ENCODE measurements at places on chromosomes 2 and 18. TPM values are rescaled to one million over a fixed set of nuclear protein-coding genes. Genes with fewer than 3 reads are reported as not detected.

DNA sequence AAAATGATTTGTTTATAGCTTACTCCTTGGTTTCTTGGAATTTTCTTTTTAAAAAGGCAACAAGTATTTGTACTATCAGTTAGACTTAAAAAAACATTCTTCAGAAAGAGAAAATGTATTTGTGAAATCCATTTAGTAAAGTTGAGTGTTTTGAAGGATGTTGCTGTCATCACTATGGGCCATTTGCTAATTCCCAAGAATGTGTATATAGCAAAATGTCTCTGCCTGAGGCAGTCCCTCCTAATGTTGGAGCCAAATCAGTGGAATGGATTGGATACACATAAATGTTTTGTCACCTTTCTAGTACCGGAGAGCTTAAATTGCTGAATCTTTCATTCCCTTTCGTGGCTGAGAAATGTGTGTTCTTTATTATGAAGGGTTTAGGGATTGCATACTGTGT is 890.2 kb upstream of the ZEB2 start:
- no peak overlapping the region for H3K4me3 ChIP-seq
- H3K27ac ChIP-seq, result no peak overlapping the region
- H3K27me3 ChIP-seq, result peaks cover 2% of the 10 kb centered on the region
- DNase-seq, result no peak
- peaks cover 11% of the 10 kb centered on the region for H3K4me1 ChIP-seq
- H3K36me3 ChIP-seq, result peaks cover 5% of the 10 kb centered on the region

DNA sequence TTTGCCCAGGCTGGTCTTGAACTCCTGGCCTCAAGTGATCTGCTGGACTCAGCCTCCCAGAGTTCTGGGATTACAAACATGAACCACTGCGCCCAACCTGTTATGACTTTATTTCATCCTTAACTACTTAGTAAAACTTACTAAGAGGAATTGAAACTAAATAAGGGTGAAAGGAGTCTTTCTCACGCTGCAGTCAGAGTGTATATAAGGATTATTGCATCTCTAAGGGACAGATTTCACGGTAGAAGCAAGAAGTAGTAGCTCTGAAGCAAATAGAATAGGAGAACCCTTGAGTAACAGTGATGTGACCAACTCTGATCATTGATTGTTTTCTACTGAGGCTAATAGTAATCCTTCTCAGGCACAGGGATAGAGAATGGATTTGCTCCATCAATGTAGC is 960.1 kb downstream of the CPS1 start:
- peaks cover 9% of the 10 kb centered on the region for H3K4me1 ChIP-seq
- no peaks in the 10 kb centered on the region for H3K27me3 ChIP-seq
- H3K36me3 ChIP-seq, result no peaks in the 10 kb centered on the region
- DNase-seq, result no peak

DNA sequence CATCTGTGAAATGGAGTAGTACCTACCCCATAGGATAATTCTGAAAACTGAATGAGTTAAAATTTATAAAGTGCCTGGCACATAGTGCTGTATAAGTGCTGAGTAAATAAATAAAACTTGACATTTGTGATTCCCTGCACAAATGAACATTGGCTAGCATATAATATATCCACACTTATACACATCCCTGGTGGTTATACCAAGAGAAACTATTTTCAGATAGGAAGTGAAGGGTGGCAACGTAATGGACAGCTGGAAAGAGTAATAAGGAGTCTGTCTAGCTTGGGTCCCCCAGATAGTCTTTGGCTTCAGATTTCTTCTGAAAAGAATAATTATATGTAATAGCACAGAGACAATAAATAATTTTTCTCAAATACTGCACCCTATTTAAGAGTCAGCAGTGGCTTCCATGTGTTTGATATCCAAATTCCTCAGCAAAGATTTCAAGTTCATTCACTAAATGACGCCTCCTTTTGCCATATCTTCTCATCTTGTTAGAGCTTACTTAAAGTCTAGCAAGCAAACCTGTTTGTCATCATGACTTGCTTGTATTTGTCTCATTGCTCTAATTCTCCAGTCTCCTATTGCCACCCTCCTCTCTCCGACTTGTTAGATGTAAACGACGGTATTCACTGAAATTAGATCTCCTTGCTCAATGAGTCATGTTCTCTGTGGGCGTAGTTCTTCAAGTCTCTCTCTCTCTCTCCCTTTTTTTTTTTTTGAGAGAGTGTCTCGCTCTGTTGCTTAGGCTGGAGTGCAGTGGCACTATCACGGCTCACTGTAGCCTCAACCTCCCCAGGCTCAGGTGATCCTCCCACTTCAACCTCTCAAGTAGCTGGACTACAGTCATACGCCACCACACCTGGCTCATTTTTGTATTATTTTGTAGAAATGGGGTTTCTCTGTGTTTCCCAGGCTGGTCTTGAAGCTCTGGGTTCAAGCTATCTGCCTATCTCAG is 8.7 kb upstream of the ADGRF3 start:
- H3K27ac ChIP-seq, result peak overlapping the region; percentile 82
- peaks cover 29% of the 10 kb centered on the region for H3K4me1 ChIP-seq
- peaks cover 2% of the 10 kb centered on the region for H3K36me3 ChIP-seq
- no peak for DNase-seq
- H3K4me3 ChIP-seq, result no peak overlapping the region
- H3K27me3 ChIP-seq, result no peaks in the 10 kb centered on the region

- H3K4me1 ChIP-seq, result peaks cover 64% of the 10 kb centered on the region
- H3K36me3 ChIP-seq, result no peaks in the 10 kb centered on the region
- H3K4me3 ChIP-seq, result no peak overlapping the region
- no peak for DNase-seq
- H3K27ac ChIP-seq, result no peak overlapping the region
Measured at GRCh38 chr2:143528021-143528420, 398.8 kb downstream of the ARHGAP15 start.

- H3K27ac ChIP-seq, result no peak overlapping the region
- no peaks in the 10 kb centered on the region for H3K4me1 ChIP-seq
- DNase-seq, result no peak
- H3K4me3 ChIP-seq, result no peak overlapping the region
- no peaks in the 10 kb centered on the region for H3K27me3 ChIP-seq
Measured at GRCh38 chr18:21663578-21663977, 41.0 kb downstream of the ABHD3 start.

DNA sequence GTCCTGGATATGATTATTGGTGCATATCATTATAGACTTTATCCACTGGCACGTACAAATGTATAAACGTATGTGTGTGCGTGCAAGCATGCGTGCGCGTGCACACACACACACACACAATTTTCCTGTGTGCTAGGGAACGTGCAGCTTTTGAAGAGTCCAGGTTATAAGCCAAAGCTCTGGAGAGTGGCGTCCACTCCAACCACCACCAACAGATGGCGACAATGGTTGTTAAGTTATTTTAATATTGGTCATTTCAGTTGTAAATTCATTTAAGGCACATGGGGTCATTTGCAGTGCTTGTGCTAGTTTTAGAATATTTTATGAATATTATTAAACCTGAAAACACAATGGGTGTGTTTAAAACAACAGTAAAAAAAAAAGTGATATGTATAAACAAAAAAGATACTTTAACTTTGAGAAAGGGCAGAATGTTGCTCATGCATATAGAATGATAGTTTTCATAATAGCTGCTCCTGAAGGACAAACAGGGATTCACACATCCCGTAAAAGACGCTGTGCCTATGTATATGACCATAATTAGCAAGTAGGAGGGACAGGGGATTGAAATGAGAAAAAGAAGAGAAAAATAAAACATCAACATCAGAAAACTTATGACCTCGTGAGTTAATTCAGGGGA is 124.2 kb upstream of the ITGB6 start:
- DNase-seq, result no peak
- peaks cover 48% of the 10 kb centered on the region for H3K4me1 ChIP-seq
- H3K36me3 ChIP-seq, result peaks cover 1% of the 10 kb centered on the region
- H3K4me3 ChIP-seq, result no peak overlapping the region

GRCh38 chr2:54724560-54725342 is 1.3 kb downstream of the EML6 start:
- peak overlapping the region; percentile 78 for H3K4me3 ChIP-seq
- no peaks in the 10 kb centered on the region for H3K36me3 ChIP-seq
- peak; percentile 63 for DNase-seq
- peaks cover 18% of the 10 kb centered on the region for H3K4me1 ChIP-seq
- no peak overlapping the region for H3K27ac ChIP-seq

DNA sequence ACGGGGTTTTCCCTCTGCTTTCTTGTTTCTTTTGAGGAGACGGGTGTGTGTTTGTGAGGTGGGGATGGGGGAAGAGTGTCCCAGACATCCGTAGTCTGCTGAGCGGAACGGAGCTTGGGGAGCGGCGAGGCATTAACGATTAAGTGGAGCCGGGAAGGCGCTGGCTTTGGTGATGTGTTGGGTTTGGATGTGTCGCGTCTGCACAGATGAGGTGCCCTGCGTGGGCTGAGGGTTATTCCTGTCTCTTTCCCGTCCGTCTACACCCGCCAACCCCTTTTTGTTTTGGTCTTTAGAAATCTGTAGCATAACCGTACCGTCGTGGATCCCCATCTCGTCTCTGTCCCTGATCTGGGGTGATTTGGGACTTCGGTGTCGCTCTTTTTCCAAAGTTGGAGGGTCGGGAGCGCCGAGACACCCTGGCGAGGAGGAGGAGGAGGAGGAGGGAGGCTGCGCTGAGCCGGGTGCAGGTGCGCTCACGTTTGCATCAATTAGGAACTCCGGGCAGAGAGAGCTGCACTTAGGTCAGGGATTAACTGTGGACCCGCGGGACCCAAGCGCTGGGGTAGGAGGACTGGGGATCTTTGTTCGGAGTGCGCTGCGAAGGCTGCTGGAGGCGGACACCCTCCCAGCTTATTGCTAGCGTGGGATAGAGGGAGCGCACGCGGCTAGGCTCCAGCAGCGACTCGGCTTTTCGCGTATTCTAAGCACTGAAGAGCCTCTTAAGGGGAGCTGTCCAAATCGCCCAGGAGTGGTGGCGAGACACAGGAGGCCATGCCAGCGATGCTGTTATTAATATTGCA is 720.3 kb downstream of the DPP10 start:
- DNase-seq, result peak; percentile 42
- H3K4me3 ChIP-seq, result peak overlapping the region; percentile 91
- H3K27ac ChIP-seq, result peak overlapping the region; percentile 83
- H3K36me3 ChIP-seq, result no peaks in the 10 kb centered on the region
- peaks cover 30% of the 10 kb centered on the region for H3K27me3 ChIP-seq

DNA sequence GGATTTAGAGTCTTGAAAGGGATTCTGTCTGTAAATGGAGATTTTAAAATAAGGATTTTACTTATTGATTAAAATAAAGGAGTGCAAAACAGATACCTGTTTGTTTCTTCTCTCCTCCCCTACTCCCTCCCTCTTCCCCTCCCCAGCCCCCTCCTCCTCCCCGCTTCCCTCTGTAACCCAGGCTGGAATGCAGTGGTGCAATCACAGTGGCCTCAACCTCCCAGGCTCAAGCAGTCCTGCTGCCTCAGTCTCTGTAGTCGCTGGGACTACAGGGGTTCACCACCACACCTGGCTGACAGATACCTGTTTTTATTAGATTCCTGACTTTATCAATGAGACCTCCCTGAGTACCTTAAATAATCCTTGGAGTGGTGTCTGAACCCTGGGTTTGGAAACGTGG is 57.1 kb downstream of the OXER1 start:
- no peak for DNase-seq
- no peaks in the 10 kb centered on the region for H3K27me3 ChIP-seq
- peak overlapping the region; percentile 82 for H3K27ac ChIP-seq

DNA sequence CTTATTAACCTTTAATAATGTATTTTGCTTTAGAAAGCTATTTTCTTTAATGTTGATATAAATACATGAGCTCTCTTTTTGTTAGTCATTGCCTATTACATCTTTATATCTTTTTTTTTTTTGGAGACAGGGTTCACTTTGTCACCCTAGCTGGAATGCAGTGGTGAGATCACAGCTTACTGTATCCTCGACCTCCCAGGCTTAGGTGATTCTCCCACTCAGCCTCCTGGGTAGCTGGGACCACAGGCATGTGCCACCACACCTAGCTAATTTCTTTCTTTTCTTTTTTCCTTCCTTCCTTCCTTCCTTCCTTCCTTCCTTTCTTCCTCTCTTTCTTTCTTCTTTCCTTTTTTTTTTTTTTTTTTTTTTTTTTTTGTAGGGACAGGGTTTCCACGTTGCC is 15.4 kb downstream of the NAB1 start:
- H3K4me1 ChIP-seq, result peaks cover 31% of the 10 kb centered on the region
- DNase-seq, result no peak
- H3K27me3 ChIP-seq, result no peaks in the 10 kb centered on the region
- H3K4me3 ChIP-seq, result no peak overlapping the region
- H3K27ac ChIP-seq, result no peak overlapping the region

Gene ONECUT2
- 0.51 TPM for total RNA-seq

DNA sequence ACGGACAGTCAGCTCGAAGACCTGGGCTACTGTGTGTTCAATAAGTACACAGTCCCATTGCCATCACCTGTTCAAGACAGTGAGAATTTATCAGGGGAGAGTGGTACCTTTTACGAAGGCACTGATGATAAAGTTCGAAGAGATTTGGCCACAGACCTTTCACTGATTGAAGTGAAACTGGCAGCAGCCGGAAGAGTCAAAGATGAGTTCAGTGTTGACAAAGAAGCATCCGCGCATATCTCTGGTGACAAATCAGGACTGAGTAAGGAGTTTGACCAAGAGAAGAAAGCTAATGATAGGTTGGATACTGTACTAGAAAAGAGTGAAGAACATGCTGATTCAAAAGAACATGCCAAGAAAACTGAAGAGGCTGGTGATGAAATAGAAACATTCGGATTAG is 76.9 kb upstream of the UNC80 start:
- H3K27ac ChIP-seq, result no peak overlapping the region
- H3K27me3 ChIP-seq, result peaks cover 21% of the 10 kb centered on the region
- DNase-seq, result no peak
- no peaks in the 10 kb centered on the region for H3K36me3 ChIP-seq
- peaks cover 6% of the 10 kb centered on the region for H3K4me1 ChIP-seq

GRCh38 chr2:224208007-224208406 is 168.9 kb upstream of the SERPINE2 start:
- DNase-seq, result no peak
- peaks cover 28% of the 10 kb centered on the region for H3K4me1 ChIP-seq
- peaks cover 6% of the 10 kb centered on the region for H3K27me3 ChIP-seq
- H3K27ac ChIP-seq, result no peak overlapping the region

Gene TUBA4B
- total RNA-seq, result not detected

Gene ANTXR1
- total RNA-seq, result 144 TPM

- H3K36me3 ChIP-seq, result no peaks in the 10 kb centered on the region
- peaks cover 8% of the 10 kb centered on the region for H3K4me1 ChIP-seq
- no peak for DNase-seq
- no peak overlapping the region for H3K4me3 ChIP-seq
- no peak overlapping the region for H3K27ac ChIP-seq
Measured at GRCh38 chr2:163467251-163467630, 268.6 kb downstream of the FIGN start.

GRCh38 chr2:52611759-52612158 is 1155.8 kb upstream of the CHAC2 start:
- H3K27ac ChIP-seq, result no peak overlapping the region
- DNase-seq, result no peak
- H3K4me1 ChIP-seq, result no peaks in the 10 kb centered on the region
- H3K27me3 ChIP-seq, result no peaks in the 10 kb centered on the region

DNA sequence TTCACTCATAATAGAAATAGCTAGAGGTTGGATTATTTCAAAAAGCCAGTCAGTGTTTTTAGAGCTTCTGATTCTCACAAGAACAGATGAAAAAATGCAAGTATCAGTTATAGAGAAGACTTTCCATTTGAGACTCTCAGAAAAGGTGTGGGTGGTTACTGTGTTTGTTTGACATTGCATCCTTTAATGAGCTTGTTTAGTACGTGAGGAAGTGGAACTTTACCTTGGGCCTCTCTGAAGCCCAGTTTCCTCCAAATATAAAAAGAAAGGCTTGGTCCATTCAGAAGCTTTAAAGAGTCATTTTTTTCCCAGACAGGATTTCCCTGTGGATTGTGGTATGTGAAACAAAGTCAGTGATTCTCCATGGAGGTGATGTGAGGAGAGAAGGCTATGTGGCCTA is 89.9 kb upstream of the RANBP2 start:
- no peak for DNase-seq
- no peaks in the 10 kb centered on the region for H3K27me3 ChIP-seq
- H3K4me1 ChIP-seq, result peaks cover 32% of the 10 kb centered on the region
- no peaks in the 10 kb centered on the region for H3K36me3 ChIP-seq

Gene VIT
- 0.78 TPM for total RNA-seq

Data from mesothelial cell of epicardium (in vitro differentiated cells).